ENCODE measurements at places on chromosomes 4 and X. TPM values are rescaled to one million over a fixed set of nuclear protein-coding genes. Genes with fewer than 3 reads are reported as not detected.
A peak's percentile ranks its signal among the peaks of the same experiment; 100 is the strongest.

GRCh38 chr4:24630937-24631336 lies 46.6 kb upstream of the DHX15 start:
- DNase-seq = no peak

DNA sequence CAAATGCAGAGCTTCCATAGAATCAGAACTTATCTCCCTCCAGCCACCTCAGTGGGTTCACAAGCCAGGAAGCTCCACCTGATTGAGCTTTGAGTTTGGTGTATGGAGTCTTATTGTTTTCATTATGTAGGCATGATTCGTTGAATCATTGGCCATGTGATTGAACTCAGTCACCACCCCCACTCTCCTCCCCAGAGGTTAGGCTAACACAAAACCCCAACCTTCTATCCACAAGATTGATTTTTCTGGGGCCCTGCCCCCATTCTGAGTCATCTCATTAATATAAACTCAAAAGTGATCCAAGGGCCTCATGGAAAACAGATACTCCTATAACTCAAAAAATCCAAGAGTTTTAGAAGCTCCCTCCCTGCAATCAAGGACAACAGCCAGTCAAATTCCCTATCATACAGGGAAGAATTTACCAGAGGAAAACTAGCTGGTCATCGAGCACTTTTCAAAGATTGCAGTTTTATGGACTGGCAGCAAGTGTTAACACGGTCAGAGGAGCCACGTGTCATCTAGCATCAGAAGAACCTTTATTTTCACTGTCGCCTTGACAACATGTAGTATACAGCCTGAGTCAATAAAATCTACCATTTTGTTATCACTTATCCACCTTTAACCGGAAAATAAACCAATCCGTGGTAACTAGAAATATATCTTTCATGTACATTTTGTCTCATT lies 35.9 kb upstream of the GUCY1B1 start:
- peak; percentile 43 for DNase-seq

DNA sequence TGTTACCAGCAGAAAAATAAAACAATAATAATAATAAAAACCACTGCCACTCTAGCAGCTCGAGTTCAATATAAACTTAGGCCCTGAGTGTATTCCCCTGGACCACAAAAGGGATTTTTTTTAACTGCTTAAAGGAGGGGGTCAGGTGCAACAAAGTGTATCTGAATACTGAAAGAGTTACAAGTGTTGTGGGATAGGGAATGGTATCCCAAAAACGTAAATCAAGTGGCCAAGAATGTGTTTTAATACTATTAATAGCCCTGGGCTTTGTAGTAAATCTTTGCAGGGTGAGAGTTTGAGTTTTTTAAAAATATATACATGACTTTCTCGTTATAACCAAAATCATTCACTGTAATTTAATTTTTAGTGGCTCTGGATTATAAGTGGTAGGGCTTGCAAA lies 860.1 kb upstream of the INTU start:
- peak; percentile 49 for DNase-seq

DNA sequence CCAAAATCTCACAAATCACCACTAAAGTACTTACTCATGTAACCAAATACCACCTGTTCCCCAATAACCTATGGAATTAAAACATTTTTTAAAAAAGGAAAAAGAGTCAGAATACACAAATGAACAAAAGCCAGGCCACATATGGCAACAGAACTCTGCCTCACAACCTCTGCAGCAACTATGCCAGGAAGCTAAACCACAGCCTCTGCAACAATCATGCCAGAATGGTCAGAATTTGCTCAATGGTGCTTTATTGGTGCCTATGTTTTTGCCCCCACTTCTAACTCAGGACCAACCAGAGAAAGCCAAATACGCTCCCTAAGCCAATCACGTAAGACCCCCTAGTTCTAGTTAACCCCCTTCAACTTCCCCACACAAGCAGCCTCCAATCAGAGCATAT lies 69.6 kb downstream of the HOPX start:
- DNase-seq = peak; percentile 57

DNA sequence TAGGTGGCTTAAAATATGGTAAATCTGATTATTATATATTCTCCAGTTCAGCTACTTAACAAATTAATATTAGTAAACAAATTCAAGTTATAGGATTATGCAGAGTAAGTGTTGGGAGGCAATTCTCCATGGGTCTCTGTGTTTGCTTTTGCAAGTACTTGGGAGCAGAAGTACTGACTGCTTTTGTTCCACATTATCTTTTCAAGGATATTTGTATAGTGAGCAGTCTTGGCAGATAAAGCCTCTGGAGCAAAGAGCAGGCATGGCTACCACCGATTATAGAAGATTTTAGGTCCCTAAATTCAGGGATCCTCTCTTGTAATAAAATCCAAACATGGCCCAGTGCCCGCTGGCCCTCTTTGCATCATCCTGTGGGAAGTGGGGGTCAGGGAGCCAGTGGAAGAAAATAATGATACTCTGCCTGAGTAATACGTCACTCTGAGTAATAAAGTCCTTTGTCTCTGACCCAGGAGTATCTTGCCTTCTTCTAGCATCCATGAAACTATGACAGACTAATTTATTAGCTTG lies 23.2 kb downstream of the NDNF start:
- DNase-seq = no peak

DNA sequence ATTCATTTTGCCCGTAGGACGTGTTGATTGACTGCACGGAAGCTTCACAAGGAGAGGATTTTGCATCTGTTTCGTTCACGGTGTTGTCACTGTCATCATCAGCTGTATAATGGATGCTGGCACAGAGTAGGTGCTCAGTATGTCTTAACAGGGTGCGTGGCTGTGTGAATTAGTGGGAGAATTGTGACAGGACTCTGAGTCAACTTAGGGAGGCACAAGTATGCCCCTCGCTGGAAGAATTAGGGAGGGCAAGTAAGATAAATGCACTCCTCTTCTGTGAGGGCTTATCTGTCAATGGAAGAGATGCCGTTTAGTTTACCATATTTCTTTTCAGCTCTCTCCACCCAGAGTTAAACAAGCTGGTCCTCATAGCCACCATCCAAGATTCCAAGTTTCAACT lies 107.2 kb downstream of the TRIML1 start:
- no peak for DNase-seq

GRCh38 chr4:176464748-176465147 lies 145.0 kb downstream of the SPCS3 start:
- no peak for DNase-seq

GRCh38 chrX:39854772-39855747 lies 242.7 kb downstream of the BCOR start:
- DNase-seq = no peak

- DNase-seq = no peak
Observed at GRCh38 chr4:100848841-100849240, 331.0 kb upstream of the EMCN start.

The ARR3 gene
- not detected for total RNA-seq

- no peak for DNase-seq
Observed at GRCh38 chrX:46572340-46572936, 1.1 kb upstream of the CHST7 start.

- DNase-seq = no peak
Observed at GRCh38 chrX:6053141-6053540, 175.5 kb downstream of the NLGN4X start.

- DNase-seq = peak; percentile 50
Observed at GRCh38 chrX:46577221-46578005, 3.8 kb downstream of the CHST7 start.

- no peak for DNase-seq
Observed at GRCh38 chr4:122503214-122503613, 46.7 kb upstream of the IL2 start.
